ENCODE measurements at places on chromosomes 11 and 22.
A peak's percentile ranks its signal among the peaks of the same experiment; 100 is the strongest.

DNA sequence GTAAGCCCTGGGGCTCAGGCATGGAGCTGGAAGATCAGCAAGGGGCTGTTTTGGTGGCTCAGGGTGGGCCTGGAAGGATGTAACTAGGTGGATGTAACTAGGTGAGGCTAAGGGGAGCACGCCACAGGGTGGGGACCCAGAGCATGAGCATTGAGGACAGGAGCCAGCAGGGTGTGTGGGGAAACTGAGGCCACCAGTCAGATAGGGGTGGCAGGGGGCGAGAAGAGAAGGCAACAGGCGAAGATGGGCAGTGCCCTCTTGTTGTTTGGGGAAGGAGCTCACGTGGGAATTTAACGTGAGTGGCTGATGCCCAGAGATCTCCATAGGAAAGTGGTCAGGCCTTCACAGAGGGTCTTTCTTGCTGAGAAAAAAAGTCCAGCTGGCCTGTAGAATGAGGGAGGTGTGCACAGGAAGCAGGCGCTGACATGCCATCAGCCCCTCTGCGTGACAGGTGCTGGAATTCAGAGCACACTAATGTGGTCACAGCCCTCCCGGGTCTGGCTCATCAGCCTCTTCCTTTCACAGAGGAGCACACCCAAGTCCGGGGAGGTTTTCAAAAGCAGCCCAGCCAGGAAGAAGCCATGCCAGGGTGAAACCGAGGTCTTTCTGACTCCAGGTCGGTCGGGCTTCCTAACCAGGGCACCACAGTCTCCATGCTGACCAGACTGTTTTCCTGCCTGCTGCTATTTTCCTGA is 54.6 kb upstream of the PAX6 start:
- DNase-seq, result no peak

DNA sequence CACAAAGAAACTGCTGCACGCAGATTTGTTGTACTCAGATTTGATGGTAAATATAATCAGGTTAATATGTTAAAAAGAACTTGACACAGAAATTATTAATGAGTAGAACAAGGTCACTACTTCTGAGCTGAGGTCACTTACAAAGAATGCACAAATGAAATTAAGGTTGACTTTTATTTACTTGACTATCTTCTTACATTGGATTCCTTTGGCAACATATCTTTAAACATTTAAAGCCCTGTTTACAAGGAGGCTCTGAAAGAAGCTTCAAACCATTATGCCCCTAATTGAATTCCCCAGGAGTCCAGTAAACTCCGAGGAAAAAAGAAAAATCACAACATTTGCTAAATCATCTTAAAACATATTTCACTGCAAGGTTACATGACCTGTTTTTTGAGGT is 245.5 kb downstream of the SOX6 start:
- DNase-seq, result no peak

DNA sequence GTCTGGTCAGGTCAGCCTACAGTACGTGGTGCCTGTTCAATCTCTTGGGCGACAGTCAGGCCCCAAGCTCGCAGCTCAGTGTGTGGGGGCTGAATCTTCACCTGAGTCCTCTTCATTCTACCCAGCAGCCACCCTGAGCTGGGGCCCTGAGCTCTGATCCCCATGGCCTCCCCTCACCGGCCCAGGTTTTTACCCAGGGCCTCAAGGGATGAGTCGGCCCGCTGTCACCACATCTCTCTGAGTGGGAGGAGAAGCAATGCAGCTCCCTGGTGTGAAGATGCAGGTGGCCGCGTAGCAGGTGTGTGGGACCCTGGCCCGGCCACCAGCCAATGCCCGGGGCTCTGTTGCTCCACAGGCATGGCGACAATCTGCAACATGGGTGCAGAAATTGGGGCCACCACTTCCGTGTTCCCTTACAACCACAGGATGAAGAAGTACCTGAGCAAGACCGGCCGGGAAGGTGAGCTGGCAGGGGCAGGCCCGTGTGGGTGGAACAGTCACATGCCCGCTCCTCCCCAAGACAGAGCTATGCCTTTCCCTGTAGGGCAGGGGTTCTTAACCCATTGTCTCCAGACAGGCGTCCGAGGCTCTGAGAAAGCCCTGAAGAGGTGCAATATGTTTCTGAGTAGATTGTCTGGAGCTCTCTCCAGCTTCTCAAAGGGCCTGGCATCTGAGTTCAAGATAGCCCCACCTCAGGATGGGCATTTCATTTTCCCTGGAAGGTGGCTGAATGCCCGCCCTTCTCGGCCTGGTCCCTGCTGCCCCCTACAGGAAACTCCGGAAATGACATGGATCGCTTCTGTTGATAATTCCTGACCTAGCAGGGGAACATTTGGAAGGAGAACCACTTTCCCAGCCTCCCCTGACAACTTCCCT is 26.9 kb downstream of the POLR3H start:
- no peak for DNase-seq

DNA sequence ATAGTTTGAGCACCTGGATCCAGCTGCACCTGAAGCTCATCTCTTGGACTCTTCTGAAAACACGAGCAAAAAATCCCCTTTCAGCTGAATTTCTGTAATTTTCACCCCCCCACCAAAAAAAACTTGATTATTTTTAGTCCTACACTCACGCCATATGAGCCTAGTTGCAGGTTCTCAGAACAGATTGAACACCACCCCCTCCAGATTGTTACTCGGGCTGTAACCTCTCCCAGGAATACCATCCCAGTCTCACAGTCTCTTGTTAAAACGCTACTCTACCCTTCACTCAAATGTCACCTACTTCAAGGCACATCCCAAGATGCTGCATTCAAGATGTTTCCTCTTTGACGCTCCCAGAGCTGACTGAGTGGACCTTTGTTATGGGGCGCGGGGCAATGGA is 96.3 kb upstream of the PRDM11 start:
- DNase-seq, result no peak

DNA sequence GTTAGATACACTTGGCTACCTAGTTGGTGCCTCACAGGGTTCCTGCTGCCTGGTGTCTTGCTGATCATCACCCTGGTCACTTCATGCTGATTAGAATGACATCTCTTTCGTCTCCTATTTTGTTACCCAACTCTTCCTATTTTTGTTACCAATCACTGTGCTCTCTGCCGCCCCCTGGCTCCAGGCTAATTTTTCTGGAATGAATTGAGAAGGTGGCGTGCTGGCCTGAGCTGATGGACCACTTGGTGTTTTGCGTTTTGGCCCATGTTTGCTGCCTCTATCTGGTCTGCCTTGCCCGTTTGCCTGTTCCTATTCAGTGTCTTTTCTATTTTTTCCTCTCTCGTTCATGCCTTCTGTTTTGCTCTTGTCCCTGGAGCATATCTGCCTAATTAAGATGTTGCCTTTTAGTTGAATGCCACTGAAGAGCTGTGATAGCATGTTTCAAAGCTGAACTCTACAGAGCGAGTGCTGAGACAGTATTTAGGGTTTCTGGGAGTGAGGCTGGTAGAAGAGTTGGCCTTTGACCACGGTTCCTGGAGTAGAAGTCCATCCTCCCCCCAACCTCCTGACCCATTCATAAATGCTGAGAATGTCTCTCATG is 5.9 kb upstream of the ATF4 start:
- no peak for DNase-seq

GRCh38 chr22:19358195-19358594 is 66.7 kb upstream of the CLTCL1 start:
- DNase-seq, result no peak

DNA sequence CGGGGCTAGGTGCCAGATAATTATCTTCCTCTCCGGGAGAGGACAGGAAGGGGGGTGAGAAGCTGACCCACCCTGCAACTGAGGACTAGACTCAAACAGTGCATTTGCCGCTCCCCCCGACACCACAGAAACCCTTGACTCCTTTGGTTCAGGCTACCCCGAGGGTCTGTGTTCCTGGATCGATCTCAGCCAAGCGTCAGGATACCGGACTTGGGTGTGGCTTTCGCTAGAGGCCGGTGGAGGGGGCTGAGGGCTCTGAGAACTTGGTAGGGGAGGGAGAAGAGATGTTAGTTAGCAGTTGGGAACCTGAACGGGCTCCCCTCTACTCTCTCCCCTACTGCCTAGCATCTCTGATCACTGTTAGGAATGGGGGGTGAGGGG is 840 bp downstream of the SEZ6L start:
- DNase-seq, result no peak

GRCh38 chr11:76695133-76695532 is 24.6 kb upstream of the LRRC32 start:
- DNase-seq, result no peak

DNA sequence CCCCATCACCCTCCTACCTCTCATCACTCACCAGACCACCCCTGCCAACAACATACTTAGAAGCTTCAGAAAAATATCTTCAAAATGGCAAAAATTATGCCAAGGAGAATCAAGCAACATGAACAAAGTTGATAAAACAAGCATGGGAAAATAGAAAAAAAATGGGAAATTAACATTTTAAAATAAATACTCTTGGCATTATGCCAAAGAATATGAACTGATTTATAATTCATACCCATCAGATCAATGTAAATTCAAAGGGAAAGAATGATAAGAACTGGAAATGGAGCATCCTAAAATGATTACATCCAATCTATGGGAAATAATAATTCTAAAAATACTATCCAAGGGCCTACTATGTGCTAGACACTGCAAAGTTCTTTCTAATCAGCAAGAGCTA is 12.0 kb downstream of the SIAE start:
- DNase-seq, result no peak

GRCh38 chr22:45475063-45475747 is 27.5 kb upstream of the FBLN1 start:
- DNase-seq, result no peak

GRCh38 chr22:20420157-20420842 is 17.3 kb downstream of the SCARF2 start:
- no peak for DNase-seq

- DNase-seq, result no peak
These were observed 10.3 kb upstream of the RANBP1 start for GRCh38 chr22:20105456-20106204.

DNA sequence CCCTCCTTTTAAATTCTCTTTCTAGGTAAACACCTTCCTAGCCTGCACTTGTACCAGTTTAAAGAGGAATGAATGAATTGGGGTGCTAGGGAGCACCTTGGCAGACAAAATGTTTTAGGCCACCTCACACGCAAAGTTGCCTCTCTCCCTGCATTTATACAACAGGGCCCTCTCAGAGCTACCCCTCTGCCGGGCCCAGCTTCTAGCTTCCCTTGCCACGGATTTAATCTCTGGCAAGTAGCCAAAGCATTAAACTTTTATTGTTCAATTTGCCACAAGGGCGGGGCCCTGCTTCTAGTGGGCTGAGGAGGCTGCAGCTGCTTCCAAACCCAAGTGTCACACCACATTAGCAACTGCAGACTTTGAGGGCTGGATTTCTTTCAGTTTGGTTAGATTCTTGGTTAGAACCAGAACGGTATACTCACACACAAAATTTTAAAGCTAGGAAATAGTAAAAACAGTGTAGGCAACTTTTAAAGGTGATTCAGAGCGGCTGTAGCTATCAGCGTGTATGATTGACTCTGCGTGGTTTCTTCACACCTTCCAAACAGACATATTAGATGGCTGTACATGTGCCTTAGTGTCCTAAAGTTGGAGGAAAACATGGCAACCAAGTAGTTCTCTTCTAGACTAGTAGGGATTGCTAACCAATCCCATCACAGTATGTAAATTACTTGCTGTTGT is 6.5 kb downstream of the KREMEN1 start:
- no peak for DNase-seq

DNA sequence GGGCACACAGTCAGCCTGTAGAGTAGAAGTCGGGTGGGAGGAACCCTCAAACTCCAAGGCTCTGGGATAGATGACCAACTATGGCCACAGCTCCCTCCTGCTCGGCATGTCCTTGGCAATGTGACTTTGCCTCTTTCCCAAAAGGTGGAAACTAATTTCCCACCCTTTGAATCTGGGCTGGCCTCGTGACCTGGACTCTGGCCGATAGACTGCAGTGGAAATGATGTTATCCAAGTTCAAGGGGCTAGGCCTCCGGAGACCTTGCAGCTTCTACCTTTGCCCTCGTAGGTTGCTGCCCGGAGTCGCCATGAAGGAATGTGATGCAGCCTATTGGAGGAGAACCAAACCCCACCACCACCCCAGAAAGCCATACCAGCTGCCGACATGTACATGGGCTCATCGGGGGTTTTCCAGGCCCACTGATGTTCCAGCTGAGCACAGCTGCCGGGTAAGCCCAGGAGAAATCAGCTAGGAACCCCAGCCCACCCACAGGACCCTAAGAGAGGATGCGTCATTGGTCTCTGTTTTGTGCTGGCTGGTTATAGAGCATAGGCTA is 30.4 kb downstream of the KCNJ4 start:
- no peak for DNase-seq

- DNase-seq, result no peak
These were observed 452.0 kb downstream of the JRKL start for GRCh38 chr11:96841792-96842191.

DNA sequence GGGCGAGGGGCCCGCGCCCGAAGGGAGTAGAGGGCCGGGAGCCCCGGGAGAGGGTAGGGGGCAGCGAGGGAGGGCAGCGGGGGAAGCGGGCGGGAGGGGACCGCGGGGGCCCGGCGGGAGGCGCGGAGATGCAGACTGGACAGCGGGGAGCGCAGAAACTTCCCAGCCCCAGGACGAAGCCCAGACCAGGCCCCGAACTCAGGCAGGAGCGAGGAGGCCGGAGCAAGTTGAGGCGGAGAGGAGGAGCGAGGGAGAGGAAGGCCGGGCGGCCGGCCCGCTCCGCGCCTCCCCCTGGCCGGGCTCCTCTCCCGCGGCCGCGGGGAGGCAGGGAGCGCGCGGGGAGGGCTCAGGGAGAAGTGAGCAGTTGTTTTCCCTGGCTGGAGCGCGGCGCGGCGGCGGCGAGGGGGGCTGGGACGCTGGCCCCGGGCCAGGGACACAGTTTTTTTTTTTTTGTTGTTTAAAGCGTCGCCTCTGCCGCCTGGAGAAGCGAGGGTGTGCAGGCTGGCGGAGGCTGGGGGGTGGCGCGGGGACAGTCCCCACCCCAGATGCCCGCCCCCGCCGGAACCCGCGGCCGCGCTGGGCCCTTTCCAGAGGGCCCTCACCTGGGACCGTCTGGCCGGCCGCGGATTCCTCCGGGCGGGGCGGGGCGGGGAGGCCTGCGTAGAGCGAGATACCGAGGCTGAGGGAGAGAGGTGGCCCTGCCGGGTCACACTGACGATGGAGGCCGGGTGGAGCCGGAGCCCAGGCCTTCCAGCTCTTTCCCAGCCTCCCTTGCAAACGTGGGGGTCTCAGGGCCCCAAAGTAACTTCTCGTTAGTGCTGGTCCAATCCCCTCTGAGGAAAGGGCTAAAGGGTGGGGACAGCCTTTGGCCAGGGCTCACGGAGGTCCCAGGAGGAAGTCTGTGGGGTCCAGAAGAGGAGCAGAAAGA is at the start of gene LTBP3:
TSS of gene LTBP3 (minus strand) at position 358 of the 928 bp plus-strand sequence. CDS start 400 bp downstream, outside the sequence.
- DNase-seq, result peak; percentile 38

GRCh38 chr11:115132436-115133228 is 371.6 kb downstream of the CADM1 start:
- DNase-seq, result no peak

DNA sequence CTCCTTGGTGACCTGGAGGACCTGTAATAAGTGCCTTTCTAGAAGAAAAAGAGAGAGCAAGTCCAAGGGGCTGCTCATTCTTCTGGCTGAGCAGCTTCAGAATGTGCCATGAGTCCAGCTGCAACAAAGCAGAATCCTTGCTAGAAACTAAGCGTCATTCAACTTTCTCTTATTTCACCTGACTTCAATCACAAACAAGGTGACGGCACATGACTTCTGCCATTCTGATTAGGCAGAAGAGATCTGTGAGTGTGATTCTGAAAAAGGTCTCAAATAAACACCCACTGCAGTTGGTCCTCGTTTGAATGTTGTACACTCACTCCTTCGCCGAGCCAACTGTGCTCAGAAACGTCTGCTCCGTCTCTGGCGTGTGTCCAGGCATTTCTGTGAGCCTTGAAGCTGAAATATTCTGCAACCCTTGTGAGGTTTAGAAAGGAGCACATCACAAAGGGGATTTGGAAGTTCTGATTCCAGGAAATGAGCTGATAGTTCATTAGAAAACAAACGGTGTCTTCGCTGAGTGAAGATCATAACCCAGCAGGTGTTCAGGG is 623.8 kb upstream of the KIRREL3 start:
- DNase-seq, result no peak

Measured in central memory CD4-positive, alpha-beta T cell (primary cell).